SK-MEL-5 (cell line): ENCODE measurements at places on chromosomes 12 and 14.

DNA sequence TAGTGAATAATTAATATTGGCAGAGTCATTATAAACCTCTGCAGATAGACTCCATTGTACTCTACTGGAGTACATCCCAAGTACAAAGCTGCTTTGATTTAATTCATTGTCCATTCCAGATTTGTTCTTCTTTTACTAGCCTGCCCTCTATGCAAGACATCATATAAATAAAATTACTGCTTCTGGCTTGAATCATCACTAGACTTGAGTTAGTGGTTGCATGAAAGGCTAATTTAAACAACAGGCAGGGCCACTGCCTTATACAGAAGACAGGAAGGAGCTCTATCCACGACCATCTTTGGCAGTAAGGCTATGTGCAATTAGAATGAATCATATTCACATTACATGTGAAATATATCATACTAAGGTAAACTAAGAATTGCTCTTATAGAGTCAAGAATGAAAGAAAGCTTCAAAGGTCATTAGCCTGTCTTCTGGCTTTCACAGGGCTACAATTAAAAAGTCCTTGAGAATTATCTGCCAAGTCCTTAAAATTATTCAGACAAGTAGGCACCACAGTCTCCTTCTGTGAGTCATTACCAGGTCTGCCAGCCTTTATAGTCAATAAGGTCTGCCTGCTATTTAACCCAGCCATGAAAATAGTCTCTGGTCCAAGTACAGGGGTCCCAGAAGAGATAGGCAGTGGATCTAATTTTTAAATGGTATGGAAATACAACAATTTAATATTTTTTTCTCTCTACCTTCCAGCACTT lies 631.8 kb downstream of the TMTC2 start:
- DNase-seq, result no peak

DNA sequence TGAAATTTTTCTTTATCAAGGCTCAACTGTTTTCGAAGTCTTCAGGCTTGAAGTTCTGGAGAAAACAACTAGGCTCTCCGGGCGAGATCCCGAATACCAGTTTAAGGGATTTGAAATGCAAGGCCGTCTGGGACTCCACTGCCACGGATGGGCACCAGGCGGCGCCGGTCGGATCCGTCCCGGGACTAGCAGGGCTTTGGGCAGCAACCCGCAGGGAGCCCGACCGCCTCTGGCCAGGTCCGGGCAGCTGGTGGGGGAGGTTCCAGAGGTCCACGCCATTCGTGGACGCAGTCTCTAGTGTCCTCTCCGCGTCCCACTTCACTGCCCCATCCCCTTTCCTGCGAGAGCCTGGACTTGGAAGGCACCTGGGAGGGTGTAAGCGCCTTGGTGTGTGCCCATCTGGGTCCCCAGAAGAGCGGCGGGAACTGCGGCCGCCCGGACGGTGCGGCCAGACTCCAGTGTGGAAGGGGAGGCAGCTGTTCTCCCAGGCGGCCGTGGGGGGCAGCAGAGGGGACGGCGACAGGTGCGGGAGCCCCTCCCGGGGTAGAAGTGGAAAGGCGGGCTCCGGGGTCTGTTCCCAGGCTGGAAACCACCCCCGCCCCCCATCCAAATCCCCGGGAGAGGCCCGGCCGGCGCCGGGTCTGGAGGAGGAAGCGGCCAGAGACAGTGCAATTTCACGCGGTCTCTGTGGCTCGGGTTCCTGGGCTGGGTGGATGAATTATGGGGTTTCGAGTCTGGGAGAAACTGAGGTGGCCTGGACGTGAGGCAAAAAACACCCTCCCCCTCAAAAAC lies 838 bp upstream of the ERBB3 start:
- DNase-seq, result peak; percentile 91

- peak; percentile 81 for DNase-seq
These were observed 131.6 kb downstream of the PPFIA2 start for GRCh38 chr12:81627336-81628189.

DNA sequence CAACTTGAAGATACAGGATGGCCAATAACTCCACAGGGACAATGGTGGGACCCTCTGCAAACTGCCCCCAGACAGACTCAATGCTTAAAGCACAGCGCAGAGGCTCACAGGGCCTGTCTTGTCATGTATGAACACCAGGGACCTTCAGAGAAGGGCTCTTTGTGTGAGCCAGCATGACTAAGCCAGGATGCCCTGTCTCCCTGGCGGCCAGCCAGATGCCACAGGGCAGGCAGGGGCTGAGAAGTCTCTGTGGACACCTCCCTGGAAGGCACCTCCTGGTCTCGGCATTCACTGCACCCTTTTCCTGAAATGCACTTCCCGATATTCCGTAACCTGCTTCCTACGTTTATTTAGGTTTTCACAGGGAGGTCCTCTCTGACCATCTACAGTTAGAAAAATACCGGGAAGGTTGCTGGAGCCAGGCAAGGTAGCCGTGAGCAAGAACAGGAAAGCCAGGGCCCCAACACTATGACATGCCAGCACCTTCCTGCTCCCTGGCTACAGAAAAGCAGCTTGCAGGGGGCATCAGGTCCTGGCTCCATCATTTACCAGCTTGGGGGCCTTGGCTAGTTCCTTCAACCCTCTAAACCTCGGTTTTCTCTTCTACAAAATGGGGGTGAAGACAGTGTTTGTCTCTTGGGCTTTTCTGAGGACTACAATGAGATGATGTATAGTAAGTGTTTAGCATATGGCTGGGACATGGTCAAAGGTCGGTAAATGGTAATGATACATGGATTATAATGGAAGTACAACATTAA lies 65.0 kb downstream of the PITPNM2 start:
- peak; percentile 82 for DNase-seq

- no peak for DNase-seq
These were observed 30.5 kb upstream of the NUDT4 start for GRCh38 chr12:93347054-93347785.

- no peak for DNase-seq
These were observed 39.5 kb upstream of the LRIG3 start for GRCh38 chr12:58959639-58960300.

DNA sequence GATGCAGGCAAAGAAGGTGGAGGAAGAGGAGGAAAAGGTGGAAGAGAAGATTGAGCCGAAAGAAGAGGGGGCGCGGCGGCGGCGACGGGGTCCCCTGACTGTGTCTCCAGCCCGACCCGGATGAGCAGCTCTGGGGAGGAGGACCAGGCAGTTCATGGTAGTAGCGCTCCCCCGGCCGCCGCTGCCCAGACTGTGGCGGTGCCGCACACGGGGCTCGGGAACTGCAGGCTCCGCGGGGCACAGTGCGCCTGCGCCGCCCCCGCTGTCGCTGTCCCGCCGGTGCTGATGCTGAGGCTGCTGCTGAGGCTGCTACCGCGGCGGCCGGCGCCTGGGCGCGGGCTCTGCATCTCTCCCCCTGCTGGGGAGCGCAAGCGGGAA lies at the start of gene KCNH5:
KCNH5 (minus strand) TSS at position 225 of the 378 bp plus-strand sequence. CDS start 272 bp downstream, outside the sequence.
- DNase-seq, result peak; percentile 18

DNA sequence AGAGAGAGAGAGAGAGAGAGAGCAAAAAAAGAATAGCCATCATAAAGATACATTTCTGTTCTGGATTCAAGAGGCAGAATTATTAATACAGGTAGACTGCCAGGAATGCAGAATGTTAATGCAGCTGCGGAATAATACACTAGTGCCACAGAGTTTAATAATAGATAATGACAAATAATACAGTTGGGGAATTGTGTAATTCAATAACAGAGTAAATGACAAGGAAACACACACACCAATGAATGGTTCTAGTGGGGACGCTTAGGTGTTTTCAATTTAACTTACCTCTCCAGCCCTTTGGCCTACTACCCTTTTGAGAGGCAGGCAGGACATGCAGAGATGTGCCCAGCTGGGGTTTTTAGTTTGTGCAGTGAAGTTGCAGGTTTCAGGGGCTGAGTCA lies 313.9 kb downstream of the NRXN3 start:
- no peak for DNase-seq

- DNase-seq, result no peak
These were observed 28.5 kb downstream of the PAWR start for GRCh38 chr12:79662046-79662811.

- DNase-seq, result no peak
These were observed 84.3 kb downstream of the PRIMA1 start for GRCh38 chr14:93703941-93704340.

GRCh38 chr12:51028126-51028812 lies 2.1 kb upstream of the SLC11A2 start:
- peak; percentile 90 for DNase-seq

- no peak for DNase-seq
These were observed 163.7 kb downstream of the BMP4 start for GRCh38 chr14:53792909-53793308.

DNA sequence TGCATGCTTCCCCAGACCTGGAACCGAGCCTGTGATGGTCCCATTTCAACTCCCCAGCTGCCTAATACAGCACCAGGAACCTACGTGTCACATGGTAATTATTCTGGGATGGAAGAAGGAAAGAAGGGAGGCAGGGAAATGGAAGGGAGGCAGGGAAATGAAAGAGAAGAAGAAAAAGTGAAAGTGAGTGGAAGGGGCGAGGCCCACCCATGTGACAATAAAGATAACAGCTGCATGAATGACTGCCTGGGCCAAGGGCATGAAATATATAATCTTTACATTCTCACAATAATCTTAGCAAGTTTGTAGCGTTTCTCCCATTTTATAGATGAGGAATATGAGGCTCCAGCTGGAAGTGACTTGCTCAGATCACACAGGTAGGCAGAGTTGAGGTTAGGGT lies 245.0 kb upstream of the PWP1 start:
- DNase-seq, result no peak

- peak; percentile 64 for DNase-seq
These were observed 10.6 kb upstream of the MAP4K5 start for GRCh38 chr14:50542941-50543418.

DNA sequence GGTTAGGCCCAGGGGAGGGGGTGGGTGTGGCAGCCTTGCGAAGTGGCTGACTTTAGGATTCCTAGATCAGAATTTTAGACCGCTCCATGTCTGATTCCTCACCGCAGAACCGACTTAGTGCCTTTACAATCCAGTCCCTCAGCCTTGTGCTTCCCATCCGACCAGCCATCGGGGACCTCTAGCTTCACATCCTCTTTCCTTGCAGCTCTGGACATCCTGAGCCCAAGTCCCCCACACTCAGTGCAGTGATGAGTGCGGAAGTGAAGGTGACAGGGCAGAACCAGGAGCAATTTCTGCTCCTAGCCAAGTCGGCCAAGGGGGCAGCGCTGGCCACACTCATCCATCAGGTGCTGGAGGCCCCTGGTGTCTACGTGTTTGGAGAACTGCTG lies 557 bp downstream of the COPS7A start:
- DNase-seq, result peak; percentile 36

DNA sequence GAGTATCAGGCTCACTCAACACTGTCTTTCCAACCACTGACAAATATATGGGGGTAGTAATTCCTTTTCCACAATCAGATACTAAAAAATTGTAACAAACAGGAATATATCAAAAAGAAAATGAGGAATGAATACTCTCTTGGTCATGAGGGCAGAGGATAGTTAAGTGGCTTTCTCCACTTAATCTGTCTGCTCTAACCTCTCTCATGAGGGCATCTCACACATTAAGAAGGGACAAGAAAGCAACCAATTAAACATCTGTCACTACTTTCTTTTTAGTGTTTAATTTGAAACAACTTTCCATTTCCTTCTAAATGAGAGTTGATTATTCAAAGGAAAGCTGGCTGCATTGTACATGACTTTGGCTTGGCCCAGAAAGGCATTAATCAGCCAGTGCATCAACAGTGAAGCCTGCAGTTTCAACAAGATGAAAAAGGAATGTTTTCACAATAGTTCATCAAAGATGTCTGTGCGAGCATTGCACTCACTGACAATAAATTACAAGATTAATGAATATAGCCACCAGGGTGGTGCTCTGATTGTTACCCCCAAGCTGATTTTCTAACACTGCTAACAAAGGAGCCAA lies 142.0 kb downstream of the SEC23A start:
- DNase-seq, result no peak
